ENCODE measurements at places on chromosomes 5 and 9.

DNA sequence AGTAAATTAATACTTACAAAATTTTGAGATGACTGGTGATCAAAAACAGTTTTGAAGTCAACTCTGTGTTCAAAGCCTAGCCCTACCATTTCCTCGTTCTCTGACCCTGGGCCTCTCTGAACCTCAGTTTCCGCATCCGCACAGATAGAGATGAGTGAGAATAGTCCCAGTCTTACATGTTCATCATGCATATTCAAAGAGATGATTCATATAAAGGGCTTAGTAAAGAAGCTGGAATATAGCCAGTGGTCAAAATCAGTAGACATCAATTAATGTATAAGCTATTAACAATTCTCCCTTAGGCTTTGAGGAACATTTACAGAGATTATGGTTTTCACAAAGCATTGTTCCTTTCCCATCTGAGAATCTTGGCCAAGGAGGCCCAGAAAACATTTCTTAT is 250.6 kb downstream of the SPOCK1 start:
- DNase-seq, result no peak

- no peak for DNase-seq
These were observed 364.2 kb downstream of the OSTF1 start for GRCh38 chr9:75452512-75452911.

GRCh38 chr5:147234239-147234824 is 494 bp upstream of the STK32A start:
- no peak for DNase-seq

DNA sequence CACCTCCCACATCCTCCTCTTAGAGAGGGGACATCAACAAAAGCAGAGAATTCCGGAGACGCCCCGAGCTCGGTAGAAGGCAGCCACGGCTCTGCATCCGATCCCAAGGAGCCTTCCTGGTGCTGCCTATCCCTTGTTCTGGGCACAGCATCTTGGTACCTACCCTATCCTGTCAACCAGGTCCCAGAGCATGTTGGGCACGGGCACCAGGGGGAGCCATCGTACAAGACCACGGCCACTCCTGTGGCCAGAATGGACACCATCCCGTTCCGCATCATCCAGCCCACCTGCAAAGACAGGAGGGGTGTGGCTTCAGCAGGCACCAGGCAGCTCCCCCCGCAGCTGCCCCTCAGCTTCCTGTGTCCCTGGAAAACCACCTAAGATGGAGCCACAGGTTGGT is 62.7 kb upstream of the ZNF354A start:
- peak; percentile 9 for DNase-seq

GRCh38 chr5:95621839-95622629 is 2.1 kb downstream of the GPR150 start:
- DNase-seq, result no peak

- no peak for DNase-seq
These were observed 7.3 kb downstream of the CDC14B start for GRCh38 chr9:96612105-96612965.

- DNase-seq, result no peak
These were observed 141.9 kb downstream of the CDK5RAP2 start for GRCh38 chr9:120438111-120438510.

GRCh38 chr5:163399923-163400322 is 37.5 kb upstream of the CCNG1 start:
- no peak for DNase-seq

- DNase-seq, result no peak
These were observed 55.2 kb upstream of the ACTBL2 start for GRCh38 chr5:57537811-57538210.

DNA sequence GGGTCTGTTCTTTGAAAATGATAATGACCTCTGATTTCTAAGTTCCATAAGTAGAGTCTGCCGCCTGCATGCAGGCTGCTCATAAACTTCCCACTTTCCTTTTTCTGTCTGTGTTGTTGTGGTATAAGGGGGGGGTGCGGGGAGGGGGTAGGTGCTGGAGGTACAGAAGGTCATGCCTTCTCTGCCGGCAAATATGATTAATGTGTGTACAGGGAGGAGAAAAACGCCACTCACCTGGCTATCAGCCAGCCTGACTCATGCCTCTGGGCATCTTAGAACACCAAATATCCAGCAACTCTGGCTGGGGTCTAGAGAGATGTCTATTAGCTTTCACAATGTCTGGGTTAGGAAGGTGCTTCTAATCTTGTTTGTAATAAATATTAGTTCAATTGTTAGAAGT is 128.3 kb downstream of the EFNA5 start:
- DNase-seq, result no peak

- DNase-seq, result no peak
These were observed 31.1 kb downstream of the ANKS6 start for GRCh38 chr9:98765256-98765655.

GRCh38 chr9:94145640-94146039 is 61.4 kb downstream of the PTPDC1 start:
- no peak for DNase-seq

DNA sequence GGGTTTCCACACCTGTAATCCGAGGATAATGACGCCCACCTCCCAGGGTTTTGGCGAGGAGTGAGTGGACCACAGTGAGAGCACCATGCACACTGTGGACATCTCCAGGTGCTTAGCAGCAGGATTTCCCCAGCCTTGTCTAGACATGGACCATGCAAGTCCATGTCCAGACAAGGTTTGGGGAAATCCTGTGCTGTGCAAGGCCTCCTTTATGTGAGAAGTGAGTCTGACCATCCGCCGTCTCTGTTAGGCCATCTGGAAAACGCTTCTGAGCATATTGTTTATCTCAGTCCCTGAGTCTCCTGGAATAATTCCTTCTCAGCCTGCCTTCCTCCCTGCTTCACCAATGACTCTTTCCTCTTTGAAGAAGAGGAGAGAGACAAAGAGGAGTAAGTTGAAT is 26.2 kb upstream of the TNFAIP8 start:
- DNase-seq, result no peak

GRCh38 chr9:24672336-24672735 is 126.6 kb upstream of the IZUMO3 start:
- no peak for DNase-seq

DNA sequence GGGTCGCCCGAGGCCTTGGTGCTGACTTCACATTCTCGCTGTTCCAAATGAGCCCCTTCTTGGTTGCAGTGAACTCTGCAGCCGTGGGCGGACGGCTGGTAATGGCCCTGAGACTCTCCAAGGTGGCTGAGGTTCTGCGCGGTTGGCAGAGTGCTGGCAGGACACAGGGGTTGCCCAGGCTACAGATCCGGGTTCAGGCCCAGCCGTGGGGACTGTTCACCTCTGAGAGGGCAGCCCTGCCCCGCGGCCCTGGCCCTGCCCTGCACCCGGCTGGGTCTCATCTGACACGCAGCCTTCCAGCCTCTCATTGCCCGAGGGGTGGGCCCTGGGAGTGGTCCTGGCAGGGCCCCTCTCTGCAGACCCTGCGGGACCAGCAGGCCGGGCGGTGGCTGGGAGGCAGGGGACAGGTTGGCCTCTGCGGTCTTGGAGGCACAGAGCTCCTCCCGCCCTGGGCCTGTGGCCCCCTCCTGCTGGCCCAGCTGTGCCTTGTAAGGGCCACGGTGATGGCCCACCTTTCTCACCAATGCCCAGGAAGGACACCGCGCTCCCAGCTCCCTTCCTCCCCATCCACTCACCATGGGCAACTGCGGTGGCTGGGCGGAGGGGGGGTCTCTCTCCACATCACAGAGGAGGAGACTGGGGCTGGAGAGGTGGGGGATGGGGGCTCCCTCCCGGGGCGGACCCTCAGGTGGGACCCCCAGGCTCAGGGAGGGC is 51.6 kb downstream of the AHRR start:
- DNase-seq, result no peak

DNA sequence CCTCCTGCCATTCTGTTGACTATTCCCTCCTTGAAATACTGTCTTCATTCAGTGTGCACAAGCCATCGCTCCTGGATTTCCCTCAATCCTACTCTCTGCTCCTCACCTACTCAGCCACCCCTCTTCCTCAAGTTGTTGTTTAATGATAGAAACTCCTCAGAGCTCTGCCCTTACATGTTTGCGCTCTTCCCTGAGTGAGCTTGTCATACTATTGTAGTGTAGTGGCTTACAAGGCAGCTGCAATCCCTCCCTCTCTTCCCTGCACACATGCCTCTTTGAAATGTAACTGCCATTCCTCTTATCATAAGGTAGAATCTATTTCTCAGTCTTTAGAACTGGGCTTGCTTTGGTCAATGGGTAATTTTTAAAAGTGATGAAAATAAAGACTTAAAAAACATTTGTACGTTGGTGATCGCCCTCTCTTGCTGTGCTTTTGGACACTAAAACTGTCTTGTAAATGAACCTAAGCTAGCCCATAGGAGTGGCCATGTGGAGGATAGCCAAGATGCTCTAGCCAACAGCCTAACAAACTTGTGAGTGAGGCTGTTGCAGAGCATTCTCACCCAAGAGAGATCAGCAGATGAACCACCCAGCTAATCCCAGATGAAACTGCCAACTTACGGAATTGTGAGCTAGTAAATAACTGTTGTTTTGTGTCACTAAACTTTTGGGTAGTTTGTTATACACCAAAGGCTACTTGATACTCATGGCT is 18.1 kb upstream of the SMAD5 start:
- DNase-seq, result no peak

DNA sequence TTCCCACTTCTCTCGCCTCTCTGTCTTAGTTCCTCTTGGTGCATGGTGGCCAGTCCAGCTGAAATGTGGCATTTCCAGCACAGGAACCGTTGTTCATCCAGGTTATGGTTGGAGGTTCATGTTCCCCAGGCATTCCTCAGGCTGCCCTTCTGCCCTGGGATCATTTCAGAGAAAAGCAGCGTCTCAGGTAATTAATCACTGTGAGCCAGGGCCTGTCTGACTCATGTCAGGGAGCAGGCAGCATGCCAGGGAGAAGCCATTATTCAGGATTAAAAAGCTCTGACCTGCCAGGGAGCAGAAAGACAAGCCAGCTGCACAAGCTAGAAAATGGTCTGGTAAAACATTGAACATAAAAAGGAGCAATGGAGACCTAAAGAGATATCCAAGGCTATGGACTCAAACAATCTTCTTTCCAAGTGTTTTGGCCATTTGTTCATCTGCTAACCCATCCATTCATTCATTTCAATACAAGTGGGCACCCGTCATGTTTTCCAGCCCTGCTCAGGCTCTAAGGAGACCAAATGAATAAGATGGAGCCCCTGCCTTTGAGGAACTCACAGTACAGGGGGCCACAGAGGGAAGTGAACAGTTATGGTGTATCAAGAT is 241.4 kb downstream of the DRD1 start:
- DNase-seq, result no peak

DNA sequence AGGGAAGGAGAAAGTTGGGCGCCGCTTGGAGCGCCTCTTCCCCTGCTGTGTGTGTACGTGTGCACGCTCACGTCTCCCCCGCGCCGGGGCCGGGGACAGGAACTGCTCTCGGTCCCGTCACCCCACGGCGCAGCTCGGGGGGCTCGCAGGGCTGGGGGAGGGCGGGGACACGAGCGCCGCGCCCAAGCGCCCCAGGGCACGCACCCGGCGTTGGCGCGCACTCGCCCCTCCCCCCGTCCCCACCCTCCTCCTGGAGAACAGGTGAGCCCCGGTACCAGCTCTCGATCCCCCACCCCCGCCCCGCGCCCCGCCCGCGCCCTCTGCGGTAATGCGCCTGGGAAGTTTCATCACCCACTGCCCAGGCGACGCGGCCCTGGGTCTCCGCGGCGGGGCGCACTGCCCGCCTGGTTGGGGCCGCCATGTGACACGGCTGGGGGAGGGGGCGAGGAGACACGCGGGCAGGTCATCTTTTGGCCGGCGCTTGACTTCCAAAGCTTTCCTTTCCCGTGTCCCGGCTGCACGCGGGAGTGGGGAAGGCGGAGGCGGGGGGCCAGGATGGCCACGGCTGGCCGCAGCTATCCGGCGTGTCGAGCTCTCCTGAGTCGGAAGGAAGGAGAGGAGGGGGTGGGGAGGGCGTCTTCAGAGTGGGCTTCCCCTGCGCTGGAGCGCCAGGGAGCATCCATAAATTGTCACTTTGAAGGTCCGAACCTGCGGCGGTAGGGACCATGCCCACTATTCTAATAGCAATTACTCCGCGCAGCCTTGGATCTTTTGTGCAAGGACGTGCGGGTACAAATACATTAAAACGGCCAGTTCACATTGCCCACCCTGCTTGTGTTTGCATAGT is 1.5 kb upstream of the STC2 start:
- peak; percentile 45 for DNase-seq

DNA sequence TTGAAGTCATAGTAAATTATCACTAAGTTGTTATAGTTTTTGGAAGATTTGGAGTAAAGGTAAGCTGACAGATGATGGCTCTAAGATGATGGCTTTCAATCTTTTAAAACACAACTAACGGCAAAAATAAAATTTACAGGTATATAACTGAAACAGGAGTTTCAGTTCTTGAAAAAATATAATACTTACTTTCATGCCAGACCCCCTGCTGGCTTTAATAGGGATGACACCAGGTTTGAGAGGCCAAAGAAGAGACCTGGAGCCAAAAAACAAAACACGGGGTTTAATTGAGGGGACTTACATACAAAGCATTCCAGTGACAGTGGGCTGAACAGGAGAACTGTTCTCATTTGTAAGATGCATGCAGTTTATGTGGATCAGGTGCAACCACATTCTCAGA is 301.7 kb upstream of the PCSK5 start:
- DNase-seq, result no peak

- DNase-seq, result no peak
These were observed 65.0 kb downstream of the CEMIP2 start for GRCh38 chr9:71703172-71703872.

DNA sequence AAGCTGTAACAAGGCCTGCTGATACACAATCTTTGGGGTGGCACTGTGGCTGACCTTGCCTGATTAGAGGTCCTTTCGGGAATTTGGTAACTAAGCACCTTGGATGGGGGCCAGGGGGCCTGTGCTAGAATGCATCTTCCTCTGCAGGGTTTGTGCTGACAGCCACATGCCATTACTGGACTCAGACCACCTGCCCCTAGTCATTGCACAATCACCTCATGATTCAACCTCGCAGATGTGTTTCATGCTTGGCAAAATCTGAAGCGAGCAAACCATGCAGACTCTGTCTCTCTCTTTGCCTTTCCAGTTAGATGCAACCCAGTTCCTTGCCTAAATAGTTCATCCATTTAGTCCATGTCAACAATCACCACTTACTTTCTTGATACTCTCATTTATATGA is 96.5 kb upstream of the ERCC6L2 start:
- no peak for DNase-seq

DNA sequence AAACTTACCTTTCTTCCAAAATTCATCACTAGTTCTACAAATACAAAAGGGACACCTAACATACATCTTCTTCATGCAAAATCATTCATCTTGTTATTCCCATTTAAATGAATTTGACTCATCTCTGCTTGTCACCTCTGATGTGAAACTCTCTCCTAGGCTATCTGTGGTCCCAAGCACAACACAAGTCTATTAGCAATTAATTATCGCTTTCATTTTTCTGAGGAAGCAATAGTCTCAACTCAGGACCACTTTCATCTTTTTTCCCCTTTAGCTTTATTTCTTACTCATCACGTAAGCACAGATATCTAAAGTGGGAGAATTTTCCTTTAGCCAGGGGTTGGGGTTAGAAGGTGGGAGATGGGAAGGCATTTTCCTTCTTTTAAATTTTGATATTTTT is 131.9 kb downstream of the ST8SIA4 start:
- DNase-seq, result no peak

DNA sequence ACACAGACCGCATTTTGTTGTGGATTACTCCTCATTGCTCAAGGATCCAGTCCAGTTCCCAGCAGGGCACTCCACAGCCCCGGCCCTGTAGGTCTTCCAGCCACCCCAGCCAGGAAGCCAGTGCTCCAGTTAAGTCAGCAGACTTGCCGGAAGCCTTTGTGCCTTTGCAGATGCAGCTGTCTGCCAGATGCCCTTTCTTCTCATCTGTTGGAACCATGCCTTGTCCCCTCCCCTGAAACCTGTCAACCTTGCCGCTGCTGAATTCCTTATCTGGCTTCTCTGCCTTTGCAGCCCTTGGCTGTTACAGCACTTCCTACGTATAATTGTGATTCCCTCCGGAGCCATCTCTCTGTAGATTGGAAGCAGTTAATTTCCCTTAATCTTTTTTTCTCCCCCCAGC is 28.4 kb downstream of the PSAT1 start:
- no peak for DNase-seq

Measured in stimulated activated CD8-positive, alpha-beta memory T cell treated with anti-CD3 and anti-CD28 coated beads, Interleukin-2, amount 100 ng/mL, for 48 hours (primary cell).